Activated B cell treated with CpG ODN at 0.5 μM for 24 hours (primary cell): ENCODE measurements at places on chromosomes 16 and 17. TPM values are rescaled to one million over a fixed set of nuclear protein-coding genes. Genes with fewer than 3 reads are reported as not detected.

DNA sequence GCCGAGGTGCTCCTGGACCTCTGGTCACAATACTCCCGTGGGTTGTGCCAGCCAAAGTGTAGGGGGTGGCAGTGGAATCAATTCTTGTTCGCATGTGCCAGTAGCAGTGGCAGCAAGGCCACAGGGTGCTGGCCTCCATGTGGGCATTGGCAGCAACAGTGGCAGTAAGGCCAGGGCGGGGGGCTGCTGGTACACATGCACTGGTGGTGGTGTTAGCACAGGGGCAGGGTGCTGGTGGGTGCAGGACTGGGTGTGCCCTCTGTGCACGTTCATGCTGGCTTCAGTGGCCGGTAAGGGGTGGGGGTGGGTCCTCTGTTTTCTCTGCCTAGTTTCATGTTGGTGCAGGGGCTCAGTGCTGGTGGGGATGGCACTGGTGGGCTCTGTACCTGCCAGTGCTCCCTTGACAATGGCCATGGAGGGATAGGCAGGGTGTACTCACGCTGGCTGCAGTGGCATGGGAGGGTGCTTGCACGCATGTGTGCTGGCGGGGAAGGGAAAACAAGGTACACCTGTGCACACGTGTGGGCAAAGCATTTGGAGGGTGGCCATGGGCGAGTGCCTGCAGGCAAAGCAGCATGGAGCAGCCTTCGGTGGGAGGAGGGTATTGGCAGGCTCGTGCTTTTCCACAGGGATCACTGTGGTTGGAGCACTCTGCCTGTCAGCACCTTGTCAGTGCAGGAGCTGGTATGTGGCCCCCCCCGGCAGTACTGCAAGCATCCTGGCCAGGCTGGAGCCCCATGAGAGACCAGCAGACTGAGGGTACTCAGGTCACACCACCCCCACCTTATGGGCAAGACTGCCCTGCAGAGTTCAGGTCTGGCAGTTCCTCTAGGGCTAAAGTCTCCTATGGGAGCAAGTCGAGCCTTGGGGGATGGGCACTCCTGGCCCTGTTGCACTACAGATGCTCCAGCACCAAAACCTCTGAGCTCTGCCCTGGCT is 35.8 kb downstream of the NF1 start:
- DNase-seq: no peak

GRCh38 chr16:13727943-13728342 is 192.0 kb upstream of the ERCC4 start:
- DNase-seq: no peak

SLC35G6 gene
- total RNA-seq: not detected in 2 replicates

DNA sequence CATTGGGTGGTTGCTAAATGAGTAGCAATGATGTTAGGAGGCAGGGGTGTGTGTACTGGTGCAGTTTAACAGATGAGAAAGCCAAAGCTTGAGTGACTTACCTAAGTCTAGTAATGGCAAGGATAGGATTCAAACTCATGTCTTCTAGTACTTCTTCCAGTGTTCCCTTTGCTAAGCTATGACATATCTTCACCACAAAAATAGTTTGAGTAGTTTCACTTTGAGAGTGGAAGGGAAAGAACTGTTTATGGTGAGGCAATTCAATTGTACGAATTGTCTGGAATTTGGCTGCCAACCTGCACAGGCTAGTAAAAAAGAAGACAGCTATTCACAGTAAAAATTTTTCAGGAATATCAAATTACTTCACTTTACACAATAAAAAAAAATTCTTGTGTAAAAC is 138.0 kb downstream of the NLK start:
- no peak for DNase-seq

DNA sequence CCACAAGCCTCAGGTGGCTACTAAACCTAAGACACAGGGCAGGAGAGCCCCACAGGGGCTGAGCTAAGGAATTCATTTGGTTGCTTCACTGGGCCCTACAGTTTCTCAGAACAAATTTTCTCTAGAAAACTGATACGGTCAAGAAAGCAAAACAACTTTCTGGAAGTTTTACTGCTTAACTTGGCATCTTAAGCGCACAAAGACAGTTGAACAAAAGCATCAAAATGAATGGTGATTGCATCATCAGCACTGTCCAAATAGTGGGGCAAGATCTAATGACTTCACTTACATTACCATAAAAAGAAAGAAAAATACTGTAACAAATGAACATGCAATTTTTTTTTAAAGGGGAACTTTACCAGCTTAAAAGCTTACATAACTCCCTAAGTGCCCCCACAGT is 47.6 kb downstream of the XPO6 start:
- DNase-seq: no peak

KRT40 gene
- not detected in 2 replicates for total RNA-seq

- no peak for DNase-seq
These were observed 11.6 kb upstream of the SEPHS2 start for GRCh38 chr16:30457256-30457655.

DNA sequence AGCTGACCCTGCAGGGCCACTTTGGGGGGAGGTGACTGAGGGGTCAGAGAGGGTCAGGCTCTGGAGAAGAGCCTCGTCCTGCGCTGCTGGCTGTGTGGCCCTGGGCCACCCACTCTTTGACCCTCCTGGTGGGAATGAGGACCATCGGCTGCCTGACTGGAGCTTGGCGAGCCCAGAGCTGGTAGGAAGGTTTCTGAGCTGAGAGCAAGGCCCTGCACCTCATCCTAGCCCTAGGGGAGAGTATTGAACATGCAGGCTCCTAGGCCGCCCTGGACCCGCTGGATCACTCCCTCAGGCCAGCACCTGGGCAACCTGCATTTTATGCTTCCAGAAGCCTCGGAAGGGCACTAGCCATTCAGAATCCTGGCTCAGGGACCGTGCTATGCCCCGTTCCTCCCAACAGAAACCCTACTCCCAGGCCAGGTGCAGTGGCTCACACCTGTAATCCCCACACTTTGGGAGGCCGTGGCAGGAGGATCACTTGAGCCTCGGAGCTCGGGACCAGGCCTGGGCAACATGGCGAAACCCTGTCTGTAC is 14.5 kb downstream of the MAP2K3 start:
- DNase-seq: no peak

CD300H gene
- total RNA-seq: not detected in 2 replicates

DNA sequence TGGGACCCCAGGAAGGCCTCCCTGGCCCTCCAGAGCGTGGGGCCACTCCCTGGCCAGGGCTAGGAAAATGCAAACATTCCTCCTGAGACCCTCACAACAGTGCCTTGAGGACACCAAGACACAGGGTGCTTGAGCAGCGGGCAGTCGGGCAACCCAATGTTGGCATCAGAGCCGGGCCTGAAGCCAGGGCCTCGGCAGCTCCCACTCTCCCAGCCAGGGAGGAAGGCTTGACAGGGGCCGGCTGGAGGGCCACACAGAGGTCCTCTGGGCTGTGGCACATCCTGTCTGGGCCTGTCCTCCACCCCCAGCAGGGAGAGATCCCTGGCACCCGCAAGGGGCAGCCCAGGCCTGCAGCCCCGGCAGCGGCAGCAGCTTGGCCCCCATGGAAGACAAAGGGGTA is 12.3 kb upstream of the KRT17 start:
- DNase-seq: no peak

- no peak for DNase-seq
These were observed 31.4 kb upstream of the CNEP1R1 start for GRCh38 chr16:49993579-49993978.

DNA sequence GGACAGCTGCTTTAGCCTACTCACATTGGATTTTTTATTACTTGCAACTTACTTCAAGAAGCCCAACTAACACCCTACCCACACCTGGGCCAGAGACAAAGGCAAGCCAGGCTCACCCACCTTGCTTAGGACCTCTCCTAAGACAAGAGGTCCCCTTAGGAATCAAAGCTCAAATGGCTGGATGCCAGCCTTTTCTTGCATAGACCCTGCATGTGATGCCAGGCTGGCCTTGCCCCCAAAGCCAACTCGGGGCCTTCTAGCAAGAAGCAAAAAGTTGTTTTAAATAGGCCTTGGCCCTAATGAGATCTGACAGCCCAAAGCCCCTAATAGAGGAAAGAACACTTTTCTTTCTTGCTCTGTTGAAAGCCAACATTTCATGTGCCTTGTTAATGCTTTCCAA is 20.7 kb downstream of the GPRC5B start:
- no peak for DNase-seq

DNA sequence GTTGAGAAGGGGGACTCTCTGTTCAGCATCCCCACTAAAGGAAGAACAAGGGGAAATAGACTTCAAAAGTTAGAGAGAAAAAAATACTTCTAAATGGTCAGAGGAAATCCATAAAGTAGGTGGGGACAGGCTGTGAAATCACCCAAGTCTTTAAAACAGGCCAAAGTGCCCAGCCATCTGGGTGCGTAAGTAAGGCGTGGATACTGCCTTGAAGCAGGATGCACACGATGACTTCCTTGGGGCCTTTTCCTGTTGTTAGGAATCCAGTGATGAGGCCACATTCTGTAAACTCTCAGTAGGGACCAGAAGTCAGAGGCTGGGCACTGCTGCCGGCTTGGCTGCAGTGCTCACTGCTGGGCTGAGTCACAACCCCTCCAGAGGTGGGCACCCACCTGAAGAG is 9.2 kb downstream of the AXIN2 start:
- no peak for DNase-seq

GRCh38 chr16:23862556-23862955 is 26.8 kb downstream of the PRKCB start:
- no peak for DNase-seq

DNA sequence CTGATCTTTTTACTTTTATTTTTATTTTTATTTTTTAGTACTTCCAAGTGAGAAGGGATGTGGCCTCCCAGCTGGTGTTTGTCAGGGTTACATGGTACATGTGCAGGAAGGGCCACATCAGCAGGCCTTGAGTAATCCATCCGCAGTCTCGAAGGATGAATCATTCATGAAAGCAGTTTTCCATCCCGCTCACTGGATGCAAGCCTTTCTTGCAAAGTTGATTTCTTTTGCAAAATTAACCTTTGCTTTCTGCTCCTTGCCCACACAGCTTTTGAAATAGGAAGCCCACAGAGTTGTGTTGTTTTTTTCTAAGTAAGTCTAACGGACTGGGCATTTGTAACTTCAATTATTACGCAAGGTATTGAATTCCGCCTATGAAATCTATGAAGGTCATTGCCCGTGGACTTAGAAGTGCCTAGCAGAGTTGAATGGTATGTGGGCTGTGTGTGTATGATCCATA is 157.4 kb downstream of the PRKCA start:
- no peak for DNase-seq

P2RX1 gene
- total RNA-seq: 22.0 and 26.0 TPM in 2 replicates

ENPP7 gene
- total RNA-seq: 1.4 and 1.5 TPM in 2 replicates

TAC4 gene
- total RNA-seq: not detected in 2 replicates

DNA sequence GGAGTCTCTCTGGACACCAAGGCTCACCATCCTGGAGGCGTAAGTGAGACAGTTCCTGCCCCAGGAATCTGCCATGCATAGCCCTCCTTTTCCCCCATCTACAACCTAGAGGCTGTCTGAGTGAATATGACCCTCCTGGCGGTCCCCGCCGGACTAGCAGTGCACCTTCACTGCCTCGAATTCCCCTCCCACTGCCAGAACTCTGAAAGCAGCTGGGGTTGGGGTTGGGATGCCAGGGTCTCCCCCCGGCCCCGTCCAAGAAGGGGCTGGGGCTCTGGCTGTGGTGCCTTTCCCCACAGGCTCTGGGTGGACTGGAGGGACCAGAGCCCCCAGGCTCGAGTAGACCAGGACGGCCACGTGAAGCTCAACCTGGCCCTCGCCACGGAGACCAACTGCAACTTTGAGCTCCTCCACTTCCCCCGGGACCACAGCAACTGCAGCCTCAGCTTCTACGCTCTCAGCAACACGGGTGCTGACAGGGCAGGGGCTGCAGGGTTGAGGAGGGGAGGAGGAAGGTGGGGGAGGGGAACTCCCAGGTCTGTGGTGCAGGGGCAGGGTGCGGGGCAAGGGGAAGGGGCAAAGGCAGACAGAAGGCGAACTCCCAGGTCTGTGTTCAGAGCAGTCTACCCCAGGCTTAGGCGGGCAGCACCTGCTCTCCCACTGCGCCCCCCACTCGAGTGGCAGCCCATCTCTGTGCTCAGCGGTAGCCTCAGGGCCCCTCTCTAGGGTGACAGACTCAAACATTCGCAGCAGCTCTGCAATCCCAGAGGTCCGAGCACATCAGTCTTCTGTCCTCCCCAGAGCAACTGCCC is 1.2 kb downstream of the ZACN start:
- no peak for DNase-seq

HIC1 gene
- 8.3 and 9.3 TPM in 2 replicates for total RNA-seq

DNA sequence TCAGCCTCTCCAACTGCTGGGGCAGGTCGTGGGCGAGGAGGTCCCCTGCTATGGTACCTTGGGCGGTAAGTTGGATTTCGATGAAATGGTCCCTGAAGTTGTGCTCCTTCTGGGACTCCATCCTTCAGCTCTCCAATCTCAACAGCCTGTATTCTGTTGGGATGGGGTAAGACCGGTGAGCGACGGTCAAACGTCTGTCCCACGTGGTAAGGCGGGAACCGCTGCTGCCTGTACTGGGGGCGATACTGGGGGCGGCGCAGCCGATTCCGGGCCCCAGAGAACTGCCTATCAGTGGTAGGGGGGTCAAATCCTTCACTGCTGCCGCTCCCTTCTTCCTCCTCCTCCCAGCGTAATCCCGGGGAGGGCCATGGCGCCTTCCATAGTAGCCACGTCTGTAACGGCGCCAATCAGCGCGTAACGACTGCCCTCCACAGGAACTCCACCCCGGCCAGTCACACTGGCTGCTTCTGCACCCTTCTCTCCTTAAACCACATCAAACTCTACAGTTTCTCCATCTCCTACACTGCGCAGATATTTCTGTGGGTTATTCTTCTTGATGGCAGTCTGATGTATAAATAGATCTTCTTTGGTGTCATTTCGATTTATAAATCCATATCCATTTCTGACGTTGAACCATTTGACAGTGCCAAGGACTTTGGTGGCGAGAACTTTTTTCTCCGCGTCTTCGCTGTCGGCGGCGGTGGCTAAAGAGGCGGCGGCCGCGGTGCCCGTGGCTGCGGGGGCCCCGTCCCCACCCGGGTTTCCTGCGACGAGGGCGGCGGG is 41.1 kb downstream of the AHSP start:
- no peak for DNase-seq

DNA sequence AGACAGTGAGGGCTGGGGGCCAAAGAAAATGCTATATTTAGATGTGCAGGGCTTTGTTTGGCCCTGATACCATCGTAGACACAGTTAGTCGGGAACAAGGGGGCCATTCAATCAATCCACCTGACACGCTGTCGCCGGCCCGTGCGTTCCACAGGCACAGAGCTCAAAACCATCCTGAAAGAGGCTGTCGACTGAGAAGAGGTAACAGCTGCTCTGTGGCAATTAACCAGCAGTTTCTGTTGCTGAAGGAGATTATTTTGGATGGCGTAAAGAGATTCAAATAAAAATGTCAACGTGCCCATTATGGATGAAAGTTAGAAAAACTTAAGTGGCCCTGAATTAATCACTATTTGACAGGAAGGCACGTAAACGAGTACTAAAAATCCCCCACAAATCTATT is 276.2 kb upstream of the IRX5 start:
- no peak for DNase-seq
